ENCODE measurements at places on chromosomes 6 and 20.

DNA sequence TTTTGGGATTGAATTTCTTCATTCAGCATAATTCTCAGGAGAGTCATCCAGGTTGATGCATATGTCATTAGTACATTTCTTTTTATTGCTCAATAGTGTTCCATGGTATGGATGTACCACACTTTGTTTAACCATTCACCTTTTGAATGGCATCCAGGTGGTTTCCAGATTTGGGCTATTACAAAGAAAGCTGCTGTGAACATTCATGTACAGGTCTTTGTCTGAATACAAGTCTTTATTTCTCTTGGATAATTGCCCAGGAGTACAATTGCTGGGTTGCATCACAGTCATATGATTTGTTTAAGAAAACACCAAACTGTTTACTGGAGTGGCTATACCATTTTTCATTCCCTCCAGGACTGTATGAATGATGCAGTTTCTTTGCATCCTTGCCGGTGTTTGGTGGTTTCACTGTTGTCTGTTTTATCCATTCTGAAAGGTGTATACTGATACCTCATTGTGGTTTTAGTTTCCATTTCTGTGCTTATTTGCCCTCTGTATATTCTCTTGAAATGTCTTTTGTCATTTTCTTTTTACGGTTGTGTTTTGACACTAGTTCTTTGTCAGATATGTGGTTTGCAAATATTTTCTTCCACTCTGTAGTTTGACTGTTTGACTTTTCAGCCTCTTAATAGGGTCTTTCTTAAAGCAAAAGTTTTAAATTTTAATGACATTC, 8.8 kb downstream of the CDKAL1 start:
- no peak for DNase-seq

DNA sequence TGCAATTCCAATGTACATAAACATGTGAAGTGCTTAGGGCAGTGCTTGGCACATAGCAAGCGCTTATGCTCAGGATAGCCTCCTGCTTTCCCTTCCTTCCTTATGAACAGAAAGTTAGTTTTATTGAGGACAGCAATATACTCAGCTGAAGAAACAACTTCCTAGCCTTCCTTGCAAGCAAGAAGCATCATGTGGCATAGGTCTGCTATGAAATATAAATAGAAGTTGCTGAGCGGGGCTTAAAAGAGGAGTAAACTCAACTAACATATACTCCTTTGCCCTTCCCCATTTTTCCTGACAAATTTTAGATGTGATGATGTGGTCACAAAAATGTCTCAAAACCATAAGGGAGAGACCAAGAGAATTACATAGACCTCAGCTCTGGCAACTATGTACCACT, 98.9 kb downstream of the KIF16B start:
- DNase-seq = no peak

GRCh38 chr6:157481865-157482249, 100.9 kb downstream of the ZDHHC14 start:
- no peak for DNase-seq

- no peak for DNase-seq
Observed at GRCh38 chr20:14634665-14635064, 297.3 kb upstream of the FLRT3 start.

DNA sequence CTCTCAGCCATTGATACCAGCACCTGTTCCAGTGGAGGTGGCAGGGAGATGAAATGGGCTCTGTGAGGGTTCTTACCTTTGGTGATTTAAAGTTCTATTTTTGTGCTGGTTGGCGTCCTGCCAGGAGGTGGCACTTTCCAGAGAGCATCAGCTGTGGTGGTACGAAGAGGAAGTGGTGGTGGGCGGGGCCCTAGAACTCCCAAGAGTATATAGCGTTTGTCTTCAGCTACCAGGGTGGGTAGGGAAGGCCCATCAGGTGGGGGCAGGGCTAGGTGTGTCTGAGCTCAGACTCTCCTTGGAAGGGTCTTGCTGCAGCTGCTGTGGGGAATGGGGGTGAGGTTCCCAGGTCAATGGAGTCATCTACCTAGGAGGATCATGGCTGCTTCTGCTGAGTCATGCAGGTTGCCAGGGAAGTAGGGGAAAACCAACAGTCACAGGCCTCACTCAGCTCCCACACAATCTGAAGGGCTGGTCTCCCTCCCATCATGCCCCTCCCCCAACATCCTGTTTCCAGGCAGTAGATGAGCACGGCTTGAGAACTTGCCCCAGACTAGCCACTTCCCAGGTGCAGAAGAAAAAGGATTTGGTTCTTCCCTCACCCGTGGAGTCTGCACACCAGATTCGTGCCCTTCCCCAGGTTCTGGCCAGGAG, 46.6 kb downstream of the MOXD1 start:
- no peak for DNase-seq

DNA sequence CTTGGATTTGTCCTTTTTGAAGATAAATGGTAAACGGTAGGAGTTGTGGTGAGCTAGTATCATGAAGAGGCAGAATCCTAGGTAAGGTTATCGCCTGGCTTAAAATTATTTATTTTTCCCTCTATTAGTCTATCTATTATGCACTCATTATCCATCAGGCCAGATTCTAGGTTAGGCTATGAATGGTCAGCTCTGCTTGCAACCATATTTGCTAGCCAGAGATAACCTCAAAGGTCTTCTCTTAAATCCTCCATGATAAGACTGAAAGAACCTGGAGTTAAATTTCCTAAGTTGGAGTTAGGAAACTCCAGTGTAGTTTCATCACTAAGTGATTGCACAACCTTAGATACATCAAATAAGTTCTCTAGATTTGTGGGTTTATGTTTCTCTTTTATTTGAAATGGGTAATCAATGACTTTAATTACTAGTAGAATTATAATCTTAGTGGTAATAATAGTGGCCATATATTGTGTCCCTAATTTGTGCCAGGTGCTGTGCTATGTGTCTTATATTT, 302.1 kb upstream of the RUNX2 start:
- no peak for DNase-seq

- no peak for DNase-seq
Observed at GRCh38 chr6:167031082-167031709, 32.0 kb downstream of the CEP43 start.

DNA sequence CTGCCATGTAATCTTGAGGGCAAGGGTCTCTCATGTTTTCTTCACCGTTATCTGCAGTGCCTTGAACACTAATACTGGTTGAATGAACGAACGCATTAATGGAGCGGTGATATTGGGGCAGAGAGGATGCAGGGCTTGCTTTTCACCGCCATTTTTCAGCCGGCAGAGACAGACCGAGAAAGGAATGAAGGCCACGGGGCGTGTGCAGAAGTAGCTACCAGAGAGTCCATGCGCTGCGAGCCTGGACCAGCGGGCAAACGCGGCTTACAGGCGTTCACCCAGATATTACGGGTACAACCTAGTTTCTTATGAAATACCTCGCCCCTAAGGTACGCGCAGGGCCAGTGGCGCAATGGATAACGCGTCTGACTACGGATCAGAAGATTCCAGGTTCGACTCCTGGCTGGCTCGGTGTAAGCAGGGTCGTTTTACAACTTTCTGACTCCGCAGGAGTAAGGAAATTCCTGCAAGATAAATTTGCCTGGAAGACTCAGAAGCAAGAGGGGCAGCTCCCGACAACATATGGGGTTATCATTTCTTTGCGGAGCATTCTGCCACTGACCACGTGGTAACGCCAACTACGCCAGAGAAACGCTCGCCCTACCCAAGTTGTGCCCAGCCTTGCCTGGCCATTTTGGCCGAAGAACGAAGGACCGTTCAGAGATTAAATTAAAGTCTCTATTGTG, 863 bp upstream of the HMGN4 start:
- DNase-seq = peak; percentile 80

DNA sequence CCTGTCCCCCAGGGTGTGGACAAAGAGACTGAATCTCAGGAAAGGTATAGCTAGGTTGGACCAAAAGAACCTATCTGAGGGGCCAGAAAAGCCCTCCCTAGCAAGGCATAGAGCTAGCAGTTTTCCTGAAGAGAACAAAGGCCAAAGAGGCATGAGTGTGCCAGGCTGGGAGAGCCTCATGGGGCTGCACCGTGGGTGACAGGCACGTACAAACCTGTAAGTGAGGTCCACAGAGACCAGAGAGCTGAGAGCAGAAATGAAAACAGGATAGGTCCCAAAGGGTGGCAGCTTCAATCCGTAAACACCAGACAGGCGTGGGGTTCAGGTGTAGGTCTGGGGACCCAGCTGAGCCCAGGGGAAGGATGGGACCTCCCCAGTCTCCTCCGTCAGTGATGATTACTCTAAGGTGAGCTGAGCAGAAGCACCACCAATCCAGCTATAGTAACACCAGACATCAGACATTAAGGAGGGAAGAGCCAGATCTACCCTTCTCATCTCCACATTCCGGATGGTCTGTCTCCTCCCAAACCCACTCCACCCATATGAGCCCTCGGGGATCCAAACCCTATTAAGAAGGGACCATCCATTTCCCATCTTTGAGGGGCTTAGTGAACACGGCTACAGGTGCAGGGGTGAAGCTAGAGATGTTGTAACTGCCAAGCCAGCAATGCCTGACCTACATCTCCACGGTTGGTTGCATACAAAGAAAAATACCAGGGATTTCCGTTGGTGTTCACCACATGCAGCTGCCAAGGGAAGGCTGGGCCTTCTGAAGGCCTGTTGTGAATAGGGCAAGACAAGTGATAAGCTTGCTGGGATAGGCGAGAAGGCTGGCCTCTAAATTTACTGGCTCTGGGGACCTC, 38.3 kb downstream of the BCL2L1 start:
- DNase-seq = no peak

DNA sequence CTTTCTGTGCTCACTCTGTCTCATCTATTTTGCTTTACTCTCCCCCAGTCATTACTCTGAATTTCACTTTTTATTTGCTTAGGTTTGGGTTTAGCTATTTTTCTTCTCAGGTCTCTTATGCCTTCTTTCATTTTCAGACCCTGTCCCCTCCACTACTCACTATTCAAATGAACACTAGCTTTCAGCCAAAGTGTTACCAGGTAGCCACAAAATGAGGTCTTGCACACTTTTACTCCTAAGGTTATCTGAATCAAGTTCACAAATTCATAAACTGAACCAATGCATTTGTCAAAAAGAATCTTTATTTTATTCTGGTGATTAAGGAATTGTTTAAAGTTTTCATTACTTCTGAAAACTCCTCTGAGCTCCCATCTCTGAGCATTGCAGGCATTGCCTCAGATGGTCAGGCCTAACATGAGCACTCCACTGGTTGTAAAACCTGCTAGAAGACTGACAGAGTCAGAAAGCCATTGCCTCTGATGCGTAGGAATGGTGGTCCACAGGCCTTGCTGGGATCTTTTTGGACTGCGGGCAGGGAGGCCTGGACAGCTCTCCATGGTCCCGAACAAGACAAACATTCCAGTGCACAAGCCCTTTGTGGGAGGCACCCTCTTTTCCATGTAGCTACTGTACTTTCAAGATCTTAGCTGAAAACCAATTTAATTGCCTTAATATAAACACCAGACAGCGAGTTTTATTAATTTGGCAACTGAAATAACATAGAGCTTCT, 48.5 kb downstream of the FYN start:
- no peak for DNase-seq

DNA sequence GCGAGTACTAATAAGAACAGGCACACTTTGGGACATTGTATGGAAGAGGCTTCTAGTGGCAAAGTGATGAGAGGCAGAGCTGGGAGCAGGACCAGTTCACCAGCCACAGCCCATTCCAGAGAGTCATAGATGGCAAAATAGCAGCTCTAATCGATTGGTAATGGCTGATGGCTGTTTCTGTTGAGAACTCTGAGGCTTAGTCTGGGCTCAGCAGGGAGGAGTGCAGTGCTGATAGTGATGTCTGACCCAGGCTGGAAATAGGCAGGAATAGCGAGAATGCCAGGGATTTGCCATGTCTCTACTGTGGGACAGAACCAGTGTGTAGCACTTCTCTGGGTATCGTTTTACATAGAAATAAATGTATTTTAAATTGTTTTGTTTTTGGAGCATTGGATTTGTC, 620.0 kb upstream of the FLRT3 start:
- DNase-seq = no peak

DNA sequence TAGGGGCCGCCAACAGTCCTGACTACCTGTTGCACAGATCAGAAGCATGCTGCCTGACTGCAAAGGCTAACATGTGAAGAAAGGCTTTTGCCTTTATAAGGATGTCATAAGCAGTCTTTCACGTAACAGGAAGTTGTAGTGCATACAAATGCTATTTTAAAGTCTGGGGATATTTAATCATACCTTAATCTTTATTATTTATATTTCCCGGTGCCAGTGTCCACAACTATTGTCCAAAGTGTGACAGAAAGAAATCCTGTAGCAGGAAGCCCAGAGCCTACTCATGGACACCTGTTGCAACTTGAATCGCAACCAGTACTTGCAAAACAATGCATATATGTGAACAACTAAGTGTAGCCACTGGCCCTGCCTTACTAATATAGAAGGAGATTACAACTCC, 235.8 kb downstream of the ALDH8A1 start:
- no peak for DNase-seq

DNA sequence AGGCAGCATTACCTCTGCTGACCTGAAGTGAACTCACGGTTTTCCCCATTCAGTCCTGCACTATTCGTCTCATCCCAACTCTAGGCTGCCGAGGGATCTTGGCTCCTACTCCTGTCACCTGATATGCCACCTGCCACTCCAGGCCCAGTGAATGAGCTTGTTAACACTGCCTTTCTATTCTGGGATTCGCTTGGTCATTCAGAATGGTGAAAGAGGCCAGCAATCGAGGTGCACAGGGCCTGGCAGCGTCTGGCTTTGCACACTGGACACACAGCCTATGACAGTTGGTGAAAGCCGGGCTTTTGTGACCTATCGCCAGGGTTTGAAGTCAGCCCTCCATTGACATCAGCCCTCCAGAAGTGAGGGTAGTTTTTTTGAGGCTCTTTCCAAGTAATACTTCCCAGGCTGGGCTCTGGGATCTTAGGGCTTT, 59.3 kb upstream of the MYL9 start:
- no peak for DNase-seq

DNA sequence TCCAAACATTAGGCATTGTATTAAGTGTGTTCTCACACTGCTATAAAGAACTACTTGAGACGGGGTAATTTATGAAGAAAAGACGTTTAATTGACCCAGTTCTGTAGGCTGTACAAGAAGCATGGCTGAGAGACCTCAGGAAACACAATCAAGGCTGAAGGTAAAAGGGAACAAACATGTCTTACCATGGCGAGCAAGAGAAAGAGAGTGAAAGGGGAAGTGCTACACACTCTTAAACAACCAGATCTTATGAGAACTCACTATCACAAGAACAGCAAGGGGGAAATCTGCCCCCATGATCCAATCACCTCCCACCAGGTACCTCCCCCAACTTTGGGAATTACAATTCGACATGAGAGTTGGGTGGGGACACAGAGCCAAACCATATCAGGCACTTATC, 86.6 kb upstream of the TOP1 start:
- no peak for DNase-seq

DNA sequence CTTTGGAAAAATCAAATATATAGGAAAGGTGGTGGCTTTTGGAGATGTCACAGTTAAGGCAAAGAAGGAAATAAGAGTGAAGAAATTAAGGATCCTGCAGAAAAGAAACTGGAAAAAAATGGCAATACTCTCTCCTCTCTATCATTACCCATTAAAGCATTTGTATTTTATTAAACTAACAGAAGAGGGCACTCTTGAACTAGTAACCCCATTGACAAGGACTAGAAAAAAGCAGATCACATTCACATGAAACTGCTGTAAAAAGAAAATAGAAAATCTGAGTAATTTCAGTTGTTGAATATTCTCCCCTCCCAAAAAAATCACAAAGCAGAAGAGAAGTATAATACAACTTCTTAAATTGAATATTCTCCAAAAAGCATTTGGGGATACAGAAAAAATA, 104.1 kb upstream of the SLC35B3 start:
- DNase-seq = no peak

GRCh38 chr6:158933079-158933595, 66.9 kb downstream of the RSPH3 start:
- DNase-seq = no peak

Measured in stimulated activated CD4-positive, alpha-beta T cell treated with anti-CD3 and anti-CD28 coated beads, Interleukin-1b, Interleukin-23, amount 100 ng/mL, for 1 hour (primary cell).